ENCODE measurements at places on chromosomes 11 and 22.

DNA sequence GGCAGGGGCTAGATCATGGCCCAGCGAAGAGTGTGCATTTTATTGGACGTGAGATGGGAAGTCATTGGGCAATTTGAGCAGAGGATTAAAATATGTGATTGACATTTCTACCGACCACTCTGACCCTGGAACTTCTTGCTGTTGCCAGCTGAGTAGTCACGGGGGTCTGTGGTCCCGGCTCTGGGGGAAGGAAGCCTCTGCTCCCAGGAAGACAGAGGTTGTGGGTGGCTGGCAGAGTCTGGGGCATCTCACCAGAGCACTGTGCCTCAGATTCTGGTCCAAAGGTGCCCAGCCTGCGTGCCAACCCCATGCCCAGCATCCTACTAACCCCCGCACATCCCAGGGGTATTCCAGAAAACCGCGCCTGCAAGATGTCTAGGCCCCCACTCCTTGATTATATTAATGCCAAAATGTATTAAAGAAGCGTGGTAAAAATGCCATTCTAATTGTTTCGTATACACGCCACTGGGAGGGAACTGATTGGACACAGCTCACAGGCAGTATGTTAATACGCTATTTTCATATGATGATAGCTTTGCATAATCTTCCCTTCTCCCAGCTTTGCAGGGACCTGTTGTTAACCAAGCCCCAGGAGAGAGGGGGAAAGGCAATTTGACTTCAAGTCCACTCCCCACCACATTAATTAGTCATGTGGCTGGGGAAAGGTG, 25.3 kb upstream of the LMO1 start:
- DNase-seq = no peak

- no peak for DNase-seq
Observed at GRCh38 chr22:42769574-42770447, 49.1 kb upstream of the A4GALT start.

DNA sequence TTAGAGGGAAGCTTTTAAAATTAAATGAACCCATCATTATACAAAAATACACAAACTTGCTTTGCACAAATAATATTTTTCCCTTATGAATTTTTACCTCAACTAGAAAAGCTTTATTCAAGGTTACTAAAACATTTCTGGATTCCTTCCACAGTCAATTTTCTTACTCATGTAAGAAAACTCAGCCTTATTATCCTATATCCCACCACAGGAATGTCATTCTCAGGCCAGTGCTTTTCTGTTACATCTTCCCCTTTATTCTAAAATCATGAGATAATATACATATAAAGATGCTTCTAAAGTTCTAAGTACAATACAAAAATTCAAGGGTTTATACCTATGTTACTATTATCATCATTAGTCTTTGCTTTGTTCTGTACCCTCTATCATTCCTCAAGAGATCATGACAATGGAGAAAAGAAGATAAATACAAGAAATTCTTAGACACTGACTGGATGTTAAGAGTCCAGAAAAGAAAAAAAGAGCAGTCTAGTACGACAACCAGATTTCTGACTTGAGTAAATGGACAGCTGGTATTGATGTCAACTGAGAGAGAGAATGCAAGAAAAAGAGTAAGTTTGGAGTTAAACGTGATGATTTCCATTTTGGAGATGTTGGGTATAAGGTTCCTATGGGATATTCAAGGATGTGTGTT, 60.3 kb downstream of the MTMR2 start:
- DNase-seq = no peak

DNA sequence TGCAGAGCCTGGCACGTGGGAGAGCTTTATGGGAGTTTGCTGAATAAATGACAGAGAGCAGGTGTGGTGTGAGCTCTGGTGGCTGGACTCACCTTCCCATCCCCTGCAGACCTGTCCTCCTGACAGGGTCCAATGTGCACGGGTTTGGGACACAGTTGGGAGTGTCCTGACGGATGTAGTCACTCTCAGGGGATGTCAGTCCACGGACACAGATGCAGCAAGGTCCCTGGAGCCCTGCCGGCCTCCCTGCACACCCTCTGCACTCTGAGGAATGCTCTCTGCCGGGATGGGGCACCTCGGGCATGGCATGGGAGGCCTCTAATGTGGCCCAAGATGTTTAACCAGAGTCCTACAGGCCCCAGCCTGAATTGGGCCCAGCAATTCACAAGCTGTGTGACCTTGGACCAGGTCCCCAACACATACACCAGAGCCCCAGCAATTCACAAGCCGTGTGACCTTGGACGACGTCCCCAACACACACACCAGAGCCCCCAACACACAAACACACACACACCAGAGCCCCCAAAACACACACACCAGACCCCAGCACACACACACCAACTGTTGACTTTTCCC, 30.0 kb upstream of the RFPL3 start:
- peak; percentile 14 for DNase-seq

GRCh38 chr11:87036756-87037449, 831 bp upstream of the TMEM135 start:
- DNase-seq = peak; percentile 55

DNA sequence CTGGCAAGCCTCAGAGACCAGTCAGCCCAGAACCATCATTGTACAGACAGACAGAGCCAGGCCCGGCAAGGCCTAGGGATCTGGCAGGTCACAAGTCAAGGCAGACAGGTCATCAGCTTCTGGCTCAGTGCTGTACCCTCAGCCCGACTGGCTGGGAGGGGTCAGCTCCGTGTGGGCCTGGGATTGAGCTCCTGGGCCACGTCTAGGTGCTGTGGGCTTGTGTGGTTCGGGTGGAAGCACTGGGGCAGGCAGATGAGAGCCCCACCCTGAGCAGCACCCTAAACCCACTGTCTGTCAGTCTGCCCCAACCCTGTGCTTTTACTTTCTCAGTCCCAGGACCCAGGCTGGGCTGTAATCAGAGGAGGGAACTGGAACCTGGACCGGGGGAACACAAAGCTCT, 26.9 kb upstream of the P2RY2 start:
- no peak for DNase-seq

DNA sequence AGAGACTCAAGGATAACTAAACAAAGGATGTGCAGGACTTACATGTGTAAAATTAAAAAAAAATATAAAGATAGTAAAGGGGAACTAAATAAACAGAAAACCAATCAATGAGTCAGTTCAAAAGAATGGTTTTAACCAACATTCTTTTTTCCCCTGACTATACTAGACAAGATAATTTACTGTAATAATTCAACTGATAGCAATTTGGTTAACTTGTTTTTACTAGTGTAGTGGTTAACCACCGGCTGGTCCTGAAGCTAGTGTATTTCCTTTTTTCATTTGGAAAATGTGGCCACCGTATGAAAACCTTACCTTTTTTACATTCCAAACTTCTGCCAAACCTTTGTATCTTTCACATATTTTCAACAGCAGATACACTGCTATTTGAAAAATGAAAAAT, 123.1 kb downstream of the ARHGAP42 start:
- no peak for DNase-seq
